Keratinocyte (primary cell): ENCODE measurements at places on chromosomes 16 and 17.

DNA sequence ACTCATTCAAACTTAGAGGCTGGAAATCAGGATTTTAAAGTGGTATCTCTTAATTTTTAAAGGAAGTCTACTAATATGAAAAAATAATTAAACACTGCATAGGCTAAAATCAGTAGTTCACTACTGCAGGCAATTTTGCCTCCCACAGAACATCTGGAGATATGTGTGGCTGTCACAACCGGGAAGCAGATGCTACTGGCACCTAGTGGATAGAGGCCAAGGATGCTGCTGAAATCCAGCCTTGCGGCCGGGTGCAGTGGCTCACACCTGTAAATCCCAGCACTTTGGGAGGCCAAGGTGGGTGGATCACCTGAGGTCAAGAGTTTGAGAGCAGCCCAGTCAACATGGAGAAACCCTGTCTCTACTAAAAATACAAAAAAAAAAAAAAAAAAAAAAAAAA, 473.9 kb downstream of the XYLT1 start:
- DNase-seq = no peak

- no peak for DNase-seq
These were observed 1.4 kb downstream of the BCKDK start for GRCh38 chr16:31109622-31110021.

DNA sequence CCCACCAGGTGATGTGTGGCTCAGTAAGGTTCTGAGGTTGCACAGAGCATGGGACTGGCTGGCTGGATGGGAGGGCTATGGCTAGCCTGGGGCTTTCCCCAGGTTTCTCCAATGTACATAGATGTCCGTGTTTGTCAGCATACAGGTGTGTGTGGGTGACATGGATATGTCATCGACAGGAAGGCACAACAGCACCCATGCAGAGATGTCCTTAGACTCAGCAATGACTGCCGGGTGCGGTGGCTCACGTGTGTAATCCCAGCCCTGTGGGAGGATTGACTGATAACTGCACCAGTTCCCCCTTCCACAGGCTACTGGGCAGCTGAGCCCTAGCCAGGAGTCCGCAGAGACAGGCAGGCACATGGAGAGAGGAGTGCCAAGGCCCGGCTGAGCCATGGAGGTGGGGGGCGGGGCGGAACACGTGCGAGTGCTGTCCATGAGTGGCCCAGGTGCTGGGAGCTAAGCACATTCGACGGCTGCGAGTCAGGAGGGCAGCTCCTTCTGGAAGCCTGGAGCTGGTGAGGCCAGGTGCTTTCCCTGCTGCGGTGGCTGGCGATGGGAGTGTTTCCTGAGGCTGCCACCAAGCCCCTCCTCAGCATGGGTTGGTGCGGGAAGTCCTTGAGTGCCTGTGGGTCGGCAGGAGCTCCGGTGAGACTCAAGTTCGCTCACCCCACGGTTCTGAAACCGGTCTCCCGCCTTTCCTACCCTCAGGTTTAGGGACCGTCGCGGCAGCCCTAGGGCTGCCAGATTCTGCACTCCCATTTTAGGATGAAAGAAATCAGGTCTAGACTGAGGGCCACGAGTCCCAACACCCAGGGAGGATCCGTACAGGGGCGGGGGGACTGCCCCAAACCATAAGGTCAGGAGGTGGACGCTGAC, 858 bp upstream of the ASPSCR1 start:
- DNase-seq = no peak

GRCh38 chr17:66149562-66149961, 42.4 kb downstream of the CEP112 start:
- DNase-seq = no peak

GRCh38 chr16:47503936-47504335, 42.8 kb downstream of the PHKB start:
- DNase-seq = no peak

DNA sequence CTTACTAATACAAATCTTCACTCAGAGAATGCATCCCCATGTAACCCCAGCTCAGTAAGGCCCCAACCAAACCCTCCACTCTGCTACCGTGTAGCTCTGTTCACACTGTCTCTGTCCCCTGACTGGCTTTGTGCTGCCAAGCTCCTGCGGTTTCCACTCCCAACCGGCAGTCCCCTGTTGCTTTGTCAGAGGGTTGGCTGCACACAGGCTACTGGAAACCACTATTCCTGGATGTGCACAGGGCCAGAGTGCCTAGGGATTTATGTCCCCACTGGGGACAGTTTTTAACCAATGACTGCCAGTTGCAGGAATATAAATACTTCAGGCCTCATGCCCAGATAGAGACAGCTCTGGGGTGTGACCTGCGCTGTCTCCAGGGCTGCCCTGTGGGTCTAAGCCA, 157.1 kb upstream of the C16orf82 start:
- no peak for DNase-seq

- DNase-seq = no peak
These were observed 16.5 kb downstream of the ZNF18 start for GRCh38 chr17:11980813-11981212.

GRCh38 chr17:27520491-27521185, 64.4 kb downstream of the KSR1 start:
- no peak for DNase-seq

- no peak for DNase-seq
These were observed 8.1 kb downstream of the CYGB start for GRCh38 chr17:76529224-76530094.

- DNase-seq = no peak
These were observed 38.3 kb downstream of the CDK5R1 start for GRCh38 chr17:32525122-32525521.

- DNase-seq = no peak
These were observed 19.2 kb upstream of the ZFHX3 start for GRCh38 chr16:73066927-73067670.

DNA sequence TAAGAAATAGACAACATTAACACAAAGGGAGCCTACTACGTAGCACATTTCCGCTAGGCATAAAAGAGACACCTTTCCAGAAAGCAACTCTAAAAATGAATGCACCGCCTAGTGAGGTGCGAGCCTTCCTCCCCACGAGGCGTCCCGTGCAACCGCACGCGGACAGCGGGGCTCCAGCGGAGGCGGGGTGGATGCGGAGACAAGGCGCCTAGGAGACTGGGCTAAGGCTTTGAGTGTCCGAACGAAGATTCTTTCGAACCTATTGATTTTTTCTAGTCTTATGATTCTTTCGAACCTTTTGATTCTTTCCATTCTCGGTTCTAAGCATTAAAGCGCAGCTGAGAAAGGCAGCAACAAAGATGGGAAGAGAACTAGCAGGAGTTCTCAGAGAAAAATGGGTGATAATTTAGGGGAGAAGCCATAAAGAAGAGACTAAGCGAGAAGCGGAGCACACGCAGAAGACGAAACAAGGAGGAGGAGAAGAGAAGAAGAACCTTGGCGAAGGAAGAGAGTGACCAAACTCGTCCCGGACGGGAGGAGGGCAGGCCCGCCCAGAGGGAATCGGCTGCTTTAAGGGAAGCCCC, 394 bp upstream of the CPD start:
- DNase-seq = no peak
